ENCODE measurements at places on chromosomes 6 and 20. TPM values are rescaled to one million over a fixed set of nuclear protein-coding genes. Genes with fewer than 3 reads are reported as not detected.

GRCh38 chr6:129517288-129517687, 192.7 kb downstream of the ARHGAP18 start:
- DNase-seq: no peak

GRCh38 chr20:33191955-33192354, 24.0 kb downstream of the BPIFA2 start:
- DNase-seq: no peak

- no peak for DNase-seq
These were observed 838 bp upstream of the NKX2-2 start for GRCh38 chr20:21514553-21515251.

DNA sequence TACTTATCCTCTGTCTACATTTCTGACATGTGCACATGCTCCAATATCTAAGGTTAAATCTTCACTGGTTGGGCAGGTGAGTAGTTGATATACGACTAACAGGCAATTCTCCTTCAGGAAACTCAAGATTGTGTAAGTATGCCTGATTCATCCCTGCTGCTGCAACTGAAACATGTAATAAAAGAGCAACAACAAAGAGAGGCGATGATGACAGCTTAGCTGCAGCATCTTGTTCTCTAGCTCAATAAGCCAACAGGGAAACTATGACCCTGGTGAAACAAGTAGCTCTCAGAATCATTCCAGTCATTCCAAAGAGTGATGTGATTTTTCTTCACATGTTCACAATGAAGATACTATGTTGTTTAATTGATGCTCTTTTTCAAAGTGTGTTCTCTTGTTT, 74.4 kb downstream of the ELOVL4 start:
- DNase-seq: no peak

DNA sequence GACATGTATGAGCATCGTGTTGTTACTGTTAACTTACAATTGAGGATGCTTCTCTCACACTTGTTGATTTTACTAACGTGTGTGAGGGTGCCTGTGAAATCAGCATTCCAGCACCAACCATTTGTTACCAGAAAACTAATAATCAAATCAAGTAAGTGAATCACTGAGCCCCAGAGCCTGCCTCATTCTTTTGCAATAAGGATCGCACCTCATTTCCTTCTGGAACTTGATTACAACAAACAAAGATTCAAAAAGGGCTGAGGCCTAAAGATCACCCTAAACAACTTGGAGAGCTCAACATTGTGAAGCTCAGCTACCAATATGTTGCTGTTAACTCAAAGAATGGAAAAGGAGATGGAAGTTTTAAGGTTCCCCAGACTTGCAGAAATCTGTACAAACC, 274.7 kb downstream of the TFAP2A start:
- no peak for DNase-seq

DNA sequence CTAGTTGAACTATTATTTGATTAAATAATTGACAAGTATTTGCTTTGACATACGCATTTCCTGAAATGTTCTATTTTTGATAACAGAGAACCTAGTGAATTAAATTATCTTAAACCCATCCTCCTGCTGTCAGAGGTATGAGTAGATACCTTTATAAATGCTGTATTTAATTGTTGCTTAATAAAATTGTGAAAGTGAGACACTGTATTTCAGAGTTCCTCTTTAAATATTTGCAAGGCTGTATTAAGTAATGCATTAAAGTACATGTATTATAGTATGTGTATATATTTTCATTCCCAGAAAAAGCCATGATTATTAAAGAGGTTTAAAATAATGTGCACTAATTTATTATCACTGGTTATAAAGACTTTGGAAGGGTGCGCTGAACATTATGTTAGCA, 483.8 kb downstream of the TFAP2B start:
- DNase-seq: no peak

- no peak for DNase-seq
These were observed 7.0 kb downstream of the B4GALT5 start for GRCh38 chr20:49706630-49707091.

DNA sequence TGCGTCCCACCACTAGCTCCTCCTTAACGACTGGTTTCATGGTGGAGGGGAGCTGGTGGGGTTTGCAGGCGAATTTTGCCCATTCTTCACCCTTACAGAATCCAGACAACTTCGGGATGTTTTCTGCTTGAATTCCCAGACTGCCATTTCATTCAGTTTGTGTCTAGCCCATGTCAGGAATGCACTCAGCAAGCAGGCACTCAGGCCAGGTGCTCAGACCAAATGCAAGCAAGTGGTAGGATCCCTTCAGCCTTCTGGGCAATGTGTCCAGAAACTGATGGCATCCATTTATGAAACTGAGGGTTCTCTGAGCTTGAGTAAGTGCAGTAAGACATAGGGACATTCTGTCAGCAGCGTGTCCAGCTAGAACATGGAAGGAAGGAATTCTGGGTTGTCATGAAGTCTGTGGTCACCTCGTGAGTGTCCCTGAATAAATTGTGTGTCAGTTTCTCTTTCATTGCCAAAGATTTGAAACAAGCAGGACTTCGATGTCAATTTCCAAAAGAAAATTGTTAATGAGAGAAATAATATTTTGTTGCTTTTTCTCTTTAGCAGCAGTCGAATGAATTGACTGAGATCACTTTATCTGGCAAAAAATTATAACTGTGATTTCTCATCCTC, 21.8 kb upstream of the DACT2 start:
- no peak for DNase-seq

- DNase-seq: no peak
These were observed 135.5 kb upstream of the SPACA1 start for GRCh38 chr6:87912102-87912501.

- no peak for DNase-seq
These were observed 21.7 kb downstream of the CPNE1 start for GRCh38 chr20:35643045-35643444.

GRCh38 chr6:1695546-1696462, 86.1 kb downstream of the FOXC1 start:
- DNase-seq: no peak

GRCh38 chr6:105952326-105952725, 133.8 kb upstream of the PRDM1 start:
- DNase-seq: no peak

GRCh38 chr6:36650848-36651478, 27.6 kb upstream of the CDKN1A start:
- DNase-seq: no peak

DNA sequence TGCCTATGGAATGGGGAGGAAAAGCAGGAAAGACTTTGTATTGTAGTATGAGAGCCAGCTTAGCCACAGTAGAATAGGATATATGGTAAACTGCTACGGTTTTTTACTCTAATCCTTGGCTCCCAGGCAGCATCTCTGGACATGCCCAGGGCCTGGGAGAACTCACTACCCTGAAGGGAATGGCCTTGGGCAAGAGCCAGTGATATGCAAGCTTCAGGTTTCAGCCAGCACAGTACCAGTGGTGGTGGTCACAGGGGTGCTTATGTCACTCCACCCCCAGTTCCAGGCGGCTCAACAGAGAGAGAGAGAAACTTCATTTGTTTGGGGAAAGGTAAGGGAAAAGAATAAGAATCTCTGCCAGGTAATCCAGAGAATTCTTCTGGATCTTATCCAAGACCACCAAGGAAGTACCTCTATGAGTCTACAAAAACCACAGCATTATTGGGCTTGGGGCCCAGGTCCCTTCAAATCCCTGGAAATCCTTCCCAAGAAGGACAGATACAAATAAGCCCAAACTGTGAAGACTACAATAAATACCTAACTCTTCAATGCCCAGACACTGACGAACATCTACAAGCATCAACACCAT, 121.2 kb downstream of the THBS2 start:
- DNase-seq: no peak

DNA sequence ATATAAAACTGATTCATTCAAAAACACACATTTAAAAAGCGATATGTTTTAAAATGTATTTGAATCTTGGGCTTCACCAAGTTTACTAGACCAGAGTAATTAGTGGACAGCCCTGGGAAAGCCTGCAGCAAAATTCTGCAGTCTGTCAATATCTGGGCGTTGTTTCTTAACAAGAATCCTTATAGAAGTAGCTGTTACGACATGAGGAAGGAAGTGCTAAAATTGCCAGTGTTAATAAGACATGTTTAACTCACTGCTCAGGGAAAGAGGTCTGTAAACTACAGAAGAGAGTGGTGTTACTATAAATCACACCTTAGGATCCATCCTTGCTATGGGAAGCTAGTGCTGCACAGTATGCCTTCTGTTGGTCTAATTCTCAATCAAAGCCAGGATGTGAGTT, 120.6 kb downstream of the TBX18 start:
- DNase-seq: no peak

- DNase-seq: no peak
These were observed 174.7 kb upstream of the ZNF217 start for GRCh38 chr20:53768329-53768728.

GRCh38 chr6:152356662-152357061, 280.5 kb downstream of the SYNE1 start:
- DNase-seq: no peak

DNA sequence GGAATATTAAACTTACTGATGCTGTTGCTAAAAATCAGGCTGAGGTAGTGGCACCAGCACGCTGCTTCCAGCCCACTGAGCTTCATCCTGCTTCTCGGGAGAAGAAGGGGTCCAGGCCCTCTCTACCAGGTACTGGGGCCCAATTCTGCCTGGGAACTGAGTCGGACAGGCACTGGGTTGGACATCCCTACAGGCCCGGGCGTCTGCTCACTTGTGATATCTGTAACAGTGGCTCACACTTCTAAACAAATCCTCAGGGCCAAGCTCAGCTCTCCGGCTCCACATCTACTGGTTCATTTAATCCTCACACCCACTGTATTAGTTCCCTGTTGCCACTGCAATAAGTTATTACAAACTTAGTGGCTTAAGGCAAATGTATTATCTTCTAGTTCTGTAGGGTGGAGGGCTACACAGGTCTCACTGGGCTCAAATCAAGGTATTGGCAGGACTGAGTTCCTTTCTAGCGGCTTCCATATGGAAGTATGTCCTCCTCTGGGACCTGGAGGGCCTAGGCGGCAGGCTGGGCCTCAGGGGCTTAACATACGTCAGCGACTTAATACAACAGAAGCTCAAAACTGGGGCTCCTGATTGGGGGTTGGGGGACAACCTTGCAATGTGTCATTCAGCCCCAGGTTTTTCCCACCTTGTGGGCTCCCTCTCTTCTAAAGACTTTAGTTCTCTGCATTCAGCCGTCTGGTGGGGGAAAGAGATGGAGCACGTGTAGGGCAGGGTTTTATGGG, 1.6 kb upstream of the KCNK15 start:
- no peak for DNase-seq

- DNase-seq: no peak
These were observed 104.3 kb downstream of the FARS2 start for GRCh38 chr6:5365436-5366195.

- DNase-seq: no peak
These were observed 53.0 kb downstream of the SMOC2 start for GRCh38 chr6:168493976-168494375.

DNA sequence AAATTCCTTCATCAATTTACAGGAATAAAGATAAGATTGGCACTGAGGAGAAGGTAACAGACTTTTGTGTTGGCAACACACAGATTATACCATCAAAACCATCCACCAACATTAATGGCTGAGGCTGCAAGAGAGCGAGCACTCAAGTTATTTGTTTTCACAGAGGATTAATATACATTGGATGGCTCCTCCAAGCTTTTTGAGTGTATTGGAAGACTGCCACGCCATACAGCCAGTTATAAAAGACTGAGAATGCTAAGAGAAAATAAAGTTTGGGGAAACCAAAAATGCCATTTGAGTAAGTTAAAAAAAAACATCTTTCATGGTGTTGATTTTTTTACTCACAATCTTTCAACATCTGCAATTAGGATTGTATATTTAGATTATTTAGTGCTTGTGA, 973.8 kb upstream of the SLC35B3 start:
- DNase-seq: no peak

- no peak for DNase-seq
These were observed 186.1 kb upstream of the SUPT3H start for GRCh38 chr6:45563844-45564243.

- no peak for DNase-seq
These were observed 43.1 kb downstream of the SUN5 start for GRCh38 chr20:32960849-32961731.

GRCh38 chr20:45407783-45408645, at the start of gene DBNDD2:
Gene DBNDD2 (plus strand): TSS chr20:45408289. CDS start chr20:45408468, 179 bp downstream.
- DNase-seq: no peak

- DNase-seq: no peak
These were observed 33.9 kb downstream of the ZNF133 start for GRCh38 chr20:18321976-18322950.

- DNase-seq: no peak
These were observed 51.7 kb downstream of the CTNNBL1 start for GRCh38 chr20:37745553-37745952.

DNA sequence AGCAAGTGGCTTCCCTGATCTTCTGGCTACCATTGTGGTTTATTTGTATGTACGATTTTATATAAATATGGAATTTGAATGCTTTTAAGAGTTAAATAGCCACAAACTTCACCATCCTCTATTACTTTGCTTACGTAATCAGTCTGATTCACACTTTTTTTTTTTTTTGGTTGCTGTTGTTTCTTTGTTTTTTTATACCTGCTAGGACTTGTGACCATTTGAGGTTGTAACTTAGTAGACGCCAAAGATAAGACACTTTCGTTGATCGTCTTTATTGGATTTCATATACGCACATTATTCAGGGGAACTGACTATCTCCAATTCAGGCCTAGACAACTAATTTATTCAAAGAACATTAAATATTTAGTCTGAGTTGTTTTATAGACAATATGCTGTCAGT, 559.0 kb downstream of the CBLN4 start:
- DNase-seq: no peak

- no peak for DNase-seq
These were observed 18.0 kb downstream of the EXOC2 start for GRCh38 chr6:674956-675355.

DNA sequence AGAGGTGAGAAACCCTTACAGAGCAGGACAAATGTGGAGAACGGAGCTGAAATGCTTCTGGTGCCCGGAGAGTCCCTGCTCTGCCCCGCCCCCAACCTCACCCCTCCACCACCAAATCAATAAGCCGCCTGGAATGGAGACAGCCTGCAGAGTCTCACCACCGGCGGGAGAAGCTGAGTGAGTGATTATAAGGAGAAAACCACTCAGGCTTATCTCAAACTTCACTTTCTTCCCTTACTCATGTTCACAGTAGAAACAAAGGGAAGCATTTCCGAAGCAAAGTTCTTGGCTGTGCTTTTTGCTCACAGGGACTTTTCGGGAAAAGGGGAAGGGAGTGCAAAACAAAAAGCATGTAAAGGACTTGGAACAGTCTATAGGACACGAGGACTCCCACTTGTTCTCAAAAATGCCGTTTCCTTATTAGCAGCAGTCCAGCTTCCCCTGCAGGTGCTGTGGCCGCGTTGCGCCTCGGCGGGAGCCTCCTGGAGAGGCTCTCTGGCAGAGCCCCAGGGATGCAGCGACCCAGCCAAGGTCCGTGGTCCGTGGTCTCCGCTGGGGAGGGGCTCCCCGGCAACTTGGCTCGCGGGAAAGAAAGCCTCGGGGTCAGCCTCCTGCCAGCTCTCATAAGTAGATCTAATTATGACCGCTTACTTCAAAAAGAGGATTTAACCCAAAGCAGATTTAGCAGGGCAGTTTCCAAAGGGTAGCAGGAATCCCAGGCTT, 64.8 kb upstream of the TMEM30A start:
- no peak for DNase-seq

- peak; percentile 24 for DNase-seq
These were observed 116.5 kb upstream of the LAMP5 start for GRCh38 chr20:9397928-9398327.

Gene NEU1
- total RNA-seq: 47.6 TPM

Gene CRISP3
- 7.6 TPM for total RNA-seq

Gene GATA5
- total RNA-seq: 1.6 TPM

Gene WFDC10B
- total RNA-seq: not detected

Gene FBXL4
- total RNA-seq: 14.7 TPM

Gene TRIM10
- 0.13 TPM for total RNA-seq

Gene MUCL3
- not detected for total RNA-seq

Gene GPR6
- total RNA-seq: not detected

Gene OR12D2
- not detected for total RNA-seq

Gene ANGPT4
- total RNA-seq: 0.80 TPM
